Cerebellum (tissue), 4 donors: ENCODE measurements at places on chromosomes 7 and 10.

DNA sequence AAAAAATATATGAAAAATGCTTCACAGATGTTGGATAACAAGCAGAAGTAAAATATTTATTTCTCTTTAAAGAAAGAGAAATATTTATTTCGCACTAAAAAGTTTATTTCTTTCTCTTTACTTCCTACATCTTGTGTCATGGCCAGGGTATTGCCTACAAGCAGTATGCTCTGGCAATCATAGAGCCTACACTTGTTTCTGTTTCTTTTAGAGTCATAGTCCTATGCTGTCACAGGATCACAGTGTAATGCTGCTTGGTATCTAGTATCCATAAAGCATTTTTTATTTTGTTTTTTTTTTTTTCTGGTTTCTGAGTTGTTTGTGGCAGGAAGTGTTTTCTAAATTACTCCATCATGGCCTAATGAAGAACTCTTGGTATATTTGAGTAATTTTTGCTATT, 116.0 kb downstream of the ATRNL1 start:
- DNase-seq: no peak

DNA sequence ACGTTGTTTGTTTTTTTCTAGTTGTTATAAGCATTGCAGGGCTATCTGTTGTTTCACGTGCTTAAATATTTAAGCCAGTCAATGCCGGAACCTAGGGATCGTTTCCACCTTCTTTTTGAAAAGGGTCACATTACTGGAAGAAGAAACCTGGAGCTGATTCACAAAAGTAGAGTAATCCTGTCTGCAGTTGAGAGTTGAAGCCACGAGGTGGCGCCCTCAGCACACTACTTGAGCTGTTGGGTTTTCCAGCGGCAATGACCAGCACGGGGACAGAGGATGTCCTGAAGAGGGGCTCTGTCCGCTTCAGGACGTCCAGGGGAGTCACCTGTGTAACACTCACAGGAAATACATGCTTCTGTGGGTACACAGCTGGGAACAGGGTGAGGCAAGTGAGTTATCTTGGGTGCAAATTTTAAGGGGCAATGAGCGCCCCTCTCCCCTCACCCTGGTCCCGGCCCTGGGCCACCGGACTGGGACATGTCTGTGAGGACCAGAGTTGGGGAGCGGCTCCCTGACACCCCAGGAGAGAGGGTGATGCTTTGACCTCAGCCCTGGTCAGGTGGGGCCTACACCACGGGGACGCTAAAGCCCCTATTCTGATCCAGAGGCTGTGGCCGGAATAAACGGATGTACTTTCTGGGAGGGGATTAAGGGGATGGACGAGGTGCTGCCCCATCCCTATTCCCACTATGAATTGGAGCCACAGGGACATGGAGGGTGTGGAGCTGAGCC, 26.3 kb upstream of the WDFY4 start:
- peak; percentile 68 for DNase-seq

GRCh38 chr10:107616463-107617410, 452.2 kb upstream of the SORCS1 start:
- DNase-seq: no peak

DNA sequence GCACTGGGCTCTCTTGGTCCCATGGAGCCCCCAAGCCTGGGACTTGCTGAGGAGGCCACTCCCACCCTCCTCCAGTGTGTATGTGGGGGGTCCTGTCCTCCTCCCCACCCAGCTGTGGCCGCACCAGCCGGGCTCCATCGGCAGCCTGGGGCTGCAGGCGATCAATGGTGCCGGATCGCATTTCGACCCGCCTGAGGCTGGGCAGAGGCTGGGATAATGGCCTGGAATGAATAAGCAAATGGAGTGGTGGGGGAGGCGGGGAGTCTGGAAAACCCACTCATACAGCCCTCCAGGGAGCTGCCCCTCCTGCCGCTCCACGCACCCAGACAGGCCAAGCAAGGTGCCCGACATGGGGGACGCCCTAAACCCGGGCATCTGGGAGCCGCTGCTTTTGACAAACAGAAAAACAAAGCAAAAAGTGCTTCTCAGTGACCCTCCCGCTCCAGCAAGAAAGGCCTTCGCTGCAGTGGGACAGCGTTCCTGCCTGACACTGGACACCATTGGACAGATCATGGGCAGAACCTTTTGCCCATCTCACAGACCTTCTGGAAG, 160.5 kb downstream of the NRF1 start:
- no peak for DNase-seq

- DNase-seq: no peak
Measured at GRCh38 chr7:98488167-98488566, 87.3 kb upstream of the BAIAP2L1 start.
